ENCODE measurements at places on chromosomes 4 and X.

DNA sequence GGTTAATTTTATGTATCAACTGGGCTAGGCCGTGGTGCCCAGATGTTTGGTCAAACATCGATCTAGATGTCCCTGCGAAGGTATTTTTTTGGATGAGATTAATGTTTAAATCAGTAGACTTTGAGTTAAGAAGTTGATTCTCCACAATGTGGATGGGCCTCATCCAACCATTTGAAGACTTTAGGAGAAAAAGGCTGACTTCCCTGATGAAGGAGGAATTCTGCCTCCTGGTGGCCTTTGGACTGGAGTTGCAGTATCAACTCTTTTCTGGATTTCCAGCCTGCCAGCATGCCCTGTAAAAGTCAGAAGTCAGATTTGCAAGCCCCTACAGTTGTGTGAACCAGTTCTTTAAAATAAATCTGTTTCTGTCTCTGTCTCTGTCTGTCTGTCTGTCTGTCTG, 91.4 kb downstream of the STK32B start:
- DNase-seq, result no peak

GRCh38 chr4:169716677-169717076, 41.1 kb downstream of the HPF1 start:
- DNase-seq, result no peak

DNA sequence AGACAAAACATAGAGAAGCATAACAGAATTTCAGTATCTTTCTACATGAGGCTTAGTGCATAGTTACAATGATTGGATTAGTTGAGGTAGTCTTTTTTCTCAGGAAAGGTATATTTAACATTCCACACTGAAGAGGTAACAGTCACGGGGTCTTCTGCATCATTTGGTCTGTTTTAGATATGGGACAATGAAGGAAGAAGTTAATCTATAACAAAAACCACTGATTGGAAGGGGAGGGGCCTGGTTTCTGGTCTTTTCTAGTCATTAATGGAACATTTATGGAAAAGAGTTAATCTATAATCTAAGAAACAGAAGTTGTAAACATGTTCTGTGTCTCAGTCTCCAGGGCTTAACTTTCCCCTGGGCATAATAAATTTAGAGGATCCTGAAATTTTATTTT, 37.3 kb upstream of the HPSE start:
- no peak for DNase-seq

DNA sequence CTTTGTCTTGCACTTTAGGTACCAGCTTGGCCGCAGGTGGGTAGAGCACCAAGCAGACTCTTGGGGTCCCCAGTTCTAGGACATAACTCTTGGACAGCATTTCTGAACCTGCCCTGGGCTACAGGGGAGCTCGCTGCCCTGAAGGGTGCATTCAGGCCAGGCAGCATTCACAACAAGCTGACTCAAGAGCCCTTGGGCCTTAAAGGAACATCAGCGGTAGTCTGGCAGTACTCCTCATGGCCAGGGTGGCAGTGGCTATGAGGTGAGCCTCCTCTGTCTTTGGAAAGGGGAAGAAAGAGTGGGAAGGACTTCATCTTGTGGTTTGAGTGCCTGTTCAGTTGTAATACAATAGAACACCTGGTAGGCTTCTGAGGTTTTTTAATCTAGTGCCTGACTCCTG, 24.8 kb upstream of the SMARCA5 start:
- DNase-seq, result no peak

DNA sequence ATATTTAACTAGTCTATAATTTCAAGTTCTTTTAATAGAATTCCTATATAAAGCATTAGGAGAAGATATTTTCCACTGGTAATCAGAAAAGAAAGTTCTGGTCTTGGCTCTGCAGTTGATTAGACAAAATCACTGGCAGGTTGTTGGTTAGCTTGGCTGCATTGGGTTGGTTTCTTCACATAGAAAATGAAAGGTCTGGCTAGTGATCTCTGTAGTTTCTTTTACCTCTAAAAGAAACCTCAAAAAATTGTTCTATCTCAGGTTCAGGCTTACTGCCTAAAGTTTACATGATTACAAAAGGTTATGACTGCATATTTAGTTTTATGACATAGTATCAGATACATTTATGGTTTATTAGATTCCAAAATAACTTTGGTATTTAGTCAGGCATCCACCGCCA, 95.8 kb upstream of the NAP1L5 start:
- DNase-seq, result no peak

- no peak for DNase-seq
Observed at GRCh38 chrX:116243039-116243438, 72.5 kb downstream of the AGTR2 start.

GRCh38 chrX:14864631-14865030, 8.2 kb downstream of the FANCB start:
- DNase-seq, result no peak

- no peak for DNase-seq
Observed at GRCh38 chr4:101283434-101283833, 63.9 kb downstream of the PPP3CA start.

GRCh38 chrX:103212749-103213457, 2.0 kb upstream of the BEX4 start:
- DNase-seq, result peak; percentile 18

DNA sequence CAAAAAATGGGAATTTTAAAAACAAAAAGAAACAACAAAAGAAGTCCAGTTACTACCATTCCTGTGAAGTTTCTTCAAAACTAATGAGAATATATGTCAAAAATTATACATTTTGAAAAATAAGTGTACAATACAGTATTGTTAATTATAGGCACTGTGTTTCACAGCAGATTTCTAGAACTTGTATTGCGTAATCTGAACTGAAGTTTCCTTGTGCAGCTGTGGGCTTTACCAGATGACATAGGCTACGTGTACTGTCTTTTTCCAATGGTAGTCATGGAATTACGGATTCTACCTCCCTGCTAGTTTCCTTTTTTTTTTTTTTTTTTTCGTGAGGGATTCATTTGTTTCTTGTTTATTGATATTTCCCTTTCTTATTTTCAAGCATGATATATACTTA, 113.8 kb upstream of the GABRA2 start:
- no peak for DNase-seq

- no peak for DNase-seq
Observed at GRCh38 chr4:142130666-142131065, 494.3 kb downstream of the IL15 start.

DNA sequence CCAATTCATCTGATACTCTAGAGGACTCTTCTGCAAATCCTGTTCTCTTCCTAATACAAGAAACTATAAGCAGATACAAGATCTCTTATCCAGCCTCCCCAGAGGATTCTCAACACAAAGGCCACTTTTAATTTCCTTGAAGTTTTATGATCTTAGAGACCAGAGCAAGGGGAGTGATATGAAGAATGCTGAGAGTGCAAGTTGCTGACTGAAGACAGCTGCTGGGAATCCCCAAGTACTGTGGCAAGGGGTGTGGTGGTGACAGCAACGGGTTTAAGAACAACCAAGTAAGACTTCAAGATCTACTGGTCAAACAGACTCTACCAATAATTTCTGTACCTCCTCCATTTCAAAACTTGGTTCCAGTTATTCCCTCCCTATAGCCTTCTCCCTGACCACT, 7.0 kb downstream of the AMMECR1 start:
- DNase-seq, result no peak

DNA sequence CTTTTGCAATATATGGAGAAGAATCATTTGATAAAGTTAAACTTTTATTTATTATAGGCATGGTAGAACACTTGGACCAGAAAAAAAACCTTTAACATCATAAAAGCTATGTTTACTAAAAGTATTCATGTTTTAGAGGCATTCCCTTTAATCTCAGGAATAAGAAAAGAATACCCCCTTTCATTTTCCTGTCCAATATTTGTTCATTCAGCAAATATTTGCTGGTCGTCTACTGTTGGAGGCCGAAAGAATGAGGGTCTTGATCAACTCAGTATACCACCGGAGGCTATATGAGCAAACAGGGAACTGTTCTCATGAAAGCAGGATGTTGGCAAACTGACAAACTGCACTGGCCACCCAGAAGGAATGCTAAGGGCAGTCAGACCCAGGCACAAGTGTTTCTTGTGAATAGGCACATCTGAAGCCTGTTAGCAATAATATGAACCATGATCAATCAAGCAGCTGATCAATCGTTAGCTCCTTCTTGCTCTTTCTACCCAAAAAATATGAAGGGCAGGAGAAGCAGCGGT, 480.8 kb upstream of the FAT1 start:
- no peak for DNase-seq

GRCh38 chr4:101670897-101671296, 119.6 kb upstream of the BANK1 start:
- DNase-seq, result no peak
